ENCODE measurements at places on chromosomes 5 and 9. TPM values are rescaled to one million over a fixed set of nuclear protein-coding genes. Genes with fewer than 3 reads are reported as not detected.

DNA sequence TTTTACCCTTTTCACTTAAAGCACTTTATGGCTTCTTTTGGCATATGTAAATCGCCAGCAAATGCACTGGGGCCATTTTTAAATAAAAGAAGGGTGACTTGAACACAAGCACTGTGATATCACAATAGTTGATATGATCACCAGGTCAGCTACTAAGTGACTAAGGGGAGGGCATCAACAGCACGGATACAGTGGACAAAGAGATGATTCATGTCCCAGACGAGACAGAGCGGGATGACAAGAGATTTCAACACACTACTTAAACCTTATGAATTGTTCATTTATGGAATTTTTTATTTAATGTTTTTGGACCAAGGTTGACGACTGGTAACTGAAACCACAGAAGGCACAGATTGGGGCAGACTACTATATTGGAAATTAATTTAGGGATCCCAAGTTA lies 54.1 kb downstream of the RORB start:
- DNase-seq: no peak

GRCh38 chr5:88836195-88836838 lies 46.7 kb downstream of the MEF2C start:
- no peak for DNase-seq

DNA sequence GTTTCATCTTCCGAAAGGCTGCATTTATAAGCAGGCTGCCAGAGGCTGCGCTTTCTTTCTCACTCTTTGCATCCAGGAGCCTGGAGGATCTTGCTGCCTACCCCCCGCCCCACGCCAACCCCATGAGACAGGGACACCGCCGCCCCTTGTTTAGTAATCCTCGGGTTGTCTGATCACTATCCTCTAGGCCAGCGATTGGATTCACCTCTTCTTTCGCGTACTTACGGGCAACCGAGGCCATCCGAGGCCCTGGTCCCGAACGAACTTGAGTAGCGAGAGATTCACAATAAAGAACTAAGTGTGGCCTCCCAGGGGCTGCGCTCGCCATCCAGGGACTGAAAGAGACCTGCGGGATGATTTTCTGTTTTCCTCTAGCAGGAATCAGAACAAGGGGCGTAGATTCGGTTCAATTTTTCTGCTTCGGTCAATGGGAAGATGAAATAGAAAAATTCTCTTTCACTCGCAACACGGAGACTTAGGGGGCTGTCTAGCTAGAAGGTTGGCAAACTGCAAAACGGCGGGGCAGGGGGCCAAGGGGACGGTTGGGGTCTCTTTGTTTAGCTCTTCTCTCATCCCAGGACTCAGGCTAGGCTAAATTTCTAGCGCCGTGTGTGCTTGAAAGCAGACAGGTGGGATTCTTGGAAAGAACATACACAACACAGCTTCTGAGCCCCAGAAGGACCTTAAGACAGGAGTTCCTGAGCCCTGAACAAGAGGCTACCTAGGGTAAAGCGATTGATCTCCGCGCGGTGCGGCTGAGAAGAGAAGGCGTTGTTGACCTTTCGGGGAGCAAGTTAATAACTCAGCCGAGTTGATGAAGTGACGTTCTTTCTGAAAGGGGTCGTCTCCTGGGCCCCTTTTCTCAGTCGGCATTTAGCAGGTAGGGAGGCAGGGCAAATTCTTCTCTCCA lies 5.8 kb upstream of the ISL1 start:
- no peak for DNase-seq

GRCh38 chr9:136753371-136754058 lies 4.5 kb downstream of the LCN8 start:
- DNase-seq: no peak

DNA sequence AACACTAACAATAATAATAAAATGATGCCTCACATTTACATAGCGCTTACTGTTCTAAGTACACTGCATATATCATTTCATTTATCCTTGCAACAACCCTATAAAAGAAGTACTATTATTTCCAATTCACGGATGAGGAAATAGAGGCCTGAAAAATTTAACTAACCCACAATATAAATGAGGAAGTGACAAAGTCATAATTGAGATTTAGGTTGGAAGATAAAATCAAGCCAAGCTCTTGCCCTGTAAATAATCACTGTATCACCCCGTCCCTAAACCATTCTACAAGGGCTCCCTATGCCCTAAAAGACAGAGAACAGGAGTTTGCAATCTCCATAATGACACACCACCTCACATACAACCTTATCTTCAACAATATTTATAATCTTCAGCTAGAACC lies 49.6 kb downstream of the STRBP start:
- DNase-seq: no peak

DNA sequence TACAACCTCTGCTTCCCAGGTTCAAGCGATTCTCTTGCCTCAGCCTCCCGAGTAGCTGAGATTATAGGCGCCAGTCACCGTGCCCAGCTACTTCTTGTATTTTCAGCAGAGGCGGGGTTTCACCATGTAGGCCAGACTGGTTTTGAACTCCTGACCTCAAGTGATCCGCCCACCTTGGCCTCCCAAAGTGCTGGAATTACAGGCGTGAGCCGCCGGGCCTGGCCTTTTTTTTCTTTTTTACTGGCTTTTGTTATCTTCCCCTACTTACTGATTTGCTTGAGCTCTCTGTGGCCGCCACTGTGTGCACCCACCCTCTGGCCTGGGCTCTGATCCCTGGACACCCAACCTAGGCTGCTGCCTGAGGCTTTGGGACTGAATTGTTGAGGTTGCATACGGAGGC lies 60.3 kb downstream of the ANKRD33B start:
- no peak for DNase-seq

- DNase-seq: no peak
Measured at GRCh38 chr9:122356627-122357026, 14.2 kb upstream of the PTGS1 start.

RNF183 gene
- 0.67 TPM for polyA plus RNA-seq

FABP6 gene
- polyA plus RNA-seq: 0.40 TPM

DNA sequence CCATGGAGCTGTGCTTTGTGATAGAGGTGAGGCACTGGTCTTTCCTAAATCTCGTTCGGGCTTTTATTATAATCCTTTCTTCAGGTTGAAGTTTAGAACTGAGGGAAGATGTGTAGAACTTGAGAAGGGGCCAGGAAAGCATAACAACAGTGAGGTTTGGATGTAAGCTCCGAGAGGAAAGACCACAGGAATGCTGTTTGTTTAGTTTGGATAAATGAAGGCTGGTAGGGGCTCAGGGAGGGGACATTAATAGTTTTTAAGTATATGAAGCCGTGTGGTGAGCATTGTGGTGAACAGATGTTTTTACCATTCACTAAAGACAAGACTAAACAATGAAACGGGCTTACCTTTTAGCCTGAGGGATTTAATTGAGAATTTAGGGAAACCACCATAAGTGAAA lies 130.8 kb downstream of the ARHGAP26 start:
- no peak for DNase-seq

DNA sequence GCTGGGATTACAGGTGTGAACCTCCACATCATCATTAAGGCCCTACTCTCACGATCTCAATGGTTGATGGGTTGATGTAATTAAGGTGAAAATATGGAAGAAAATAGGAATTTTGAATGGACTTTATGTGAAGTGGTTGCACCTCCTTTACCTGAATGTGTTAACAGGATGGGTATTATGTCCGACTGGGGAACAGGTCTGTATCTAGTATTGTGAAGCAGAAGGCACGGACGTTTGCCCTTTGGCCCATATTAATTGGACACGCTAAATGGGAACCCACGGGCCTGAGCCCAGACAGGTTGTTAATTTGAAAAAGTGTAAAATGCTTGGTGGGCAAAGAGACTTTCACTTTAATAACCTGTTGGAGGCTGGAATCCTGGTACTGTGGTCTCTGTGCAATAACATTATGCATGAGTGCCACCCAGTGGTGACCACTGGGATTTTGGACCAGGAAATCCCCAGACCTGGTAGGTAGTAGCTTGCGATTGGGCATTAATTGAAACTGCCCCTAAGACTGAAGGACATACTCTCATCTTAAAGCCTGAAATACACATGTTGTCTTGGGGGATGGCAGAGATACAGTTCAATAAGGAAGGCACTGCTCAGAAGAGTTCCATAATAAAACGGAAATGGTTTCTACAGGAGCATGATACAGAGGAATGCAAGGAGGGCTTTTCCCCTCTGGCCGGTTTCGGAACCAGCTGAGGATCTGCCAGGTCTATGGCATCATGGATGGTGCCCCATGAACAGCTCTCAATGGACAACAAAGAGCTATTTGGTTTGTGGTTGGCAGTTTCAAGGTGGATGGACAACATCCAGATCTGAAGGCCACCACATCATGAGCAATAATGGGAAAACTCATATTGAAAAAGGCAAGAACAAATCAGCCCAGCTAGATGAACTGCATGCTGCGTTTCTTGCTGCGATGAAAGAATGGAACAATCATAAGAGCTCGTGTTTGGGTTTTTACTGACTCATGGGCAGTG lies 26.2 kb upstream of the BICD2 start:
- peak; percentile 72 for DNase-seq

GLRA1 gene
- not detected for polyA plus RNA-seq

SSBP2 gene
- polyA plus RNA-seq: 96.2 TPM

DNA sequence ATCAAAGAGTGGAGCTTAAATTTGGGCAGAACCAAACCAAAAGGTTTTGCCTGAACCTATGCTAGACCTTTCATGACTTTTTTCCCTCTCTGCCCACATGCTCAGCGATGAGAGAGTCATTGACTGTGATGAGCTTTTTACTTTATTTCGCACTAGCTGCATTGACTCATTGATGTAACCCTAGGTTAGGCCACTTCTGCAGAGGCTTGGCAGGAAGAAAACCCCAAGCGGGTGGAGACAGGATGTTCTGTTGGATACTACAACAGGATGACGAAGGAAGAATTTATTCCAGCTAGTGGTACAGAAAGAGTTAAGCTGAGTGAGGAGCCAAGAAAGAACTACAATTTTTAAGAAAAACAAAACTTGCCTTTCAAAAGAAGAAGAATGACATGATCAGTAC lies 18.4 kb downstream of the AGXT2 start:
- no peak for DNase-seq

DNA sequence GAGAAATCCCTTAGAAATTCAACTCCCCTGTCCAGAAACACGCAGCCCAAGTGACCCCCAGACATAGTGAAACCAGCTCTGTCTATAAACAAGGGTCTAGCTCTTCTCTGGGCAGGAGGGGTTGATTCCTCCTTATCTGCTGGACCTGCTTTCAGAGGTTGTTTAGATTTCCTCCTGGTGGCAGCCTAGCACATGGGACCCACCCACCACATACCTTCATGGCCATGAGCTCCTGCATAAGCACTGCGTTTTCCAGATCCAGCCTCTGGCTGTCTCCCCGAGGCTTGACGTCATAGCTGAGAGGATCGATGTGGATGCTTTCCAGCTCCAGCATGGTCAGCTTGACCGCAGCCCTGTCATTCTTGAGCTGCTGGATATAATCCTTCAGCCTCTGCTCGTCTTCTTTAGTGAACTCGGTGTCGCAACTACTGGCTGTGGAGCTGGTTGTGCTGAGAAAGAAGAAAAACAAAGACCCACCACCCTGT lies 77.0 kb downstream of the DCP2 start:
- no peak for DNase-seq

DNA sequence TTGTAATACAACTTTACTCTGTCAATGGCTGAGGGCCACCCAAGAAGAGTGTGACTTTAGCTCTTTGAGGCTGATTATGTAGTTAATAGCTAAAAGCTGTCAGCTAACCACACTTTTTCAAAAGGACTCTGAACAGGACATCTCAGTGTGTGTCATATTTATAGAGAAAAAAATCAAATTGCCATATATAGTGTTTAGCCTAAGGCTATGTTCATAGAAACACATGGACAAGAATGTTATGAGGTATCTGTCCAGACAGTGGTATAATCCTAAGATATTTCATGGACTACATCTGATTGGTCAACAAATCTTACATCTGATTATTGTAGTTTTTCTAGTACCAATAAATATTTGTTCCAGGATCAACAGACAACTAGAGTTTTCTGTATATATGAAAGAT lies 42.1 kb upstream of the CDH18 start:
- DNase-seq: no peak

- no peak for DNase-seq
Measured at GRCh38 chr9:99359336-99359735, 137.3 kb downstream of the SEC61B start.

OLFM1 gene
- 16.1 TPM for polyA plus RNA-seq

DNA sequence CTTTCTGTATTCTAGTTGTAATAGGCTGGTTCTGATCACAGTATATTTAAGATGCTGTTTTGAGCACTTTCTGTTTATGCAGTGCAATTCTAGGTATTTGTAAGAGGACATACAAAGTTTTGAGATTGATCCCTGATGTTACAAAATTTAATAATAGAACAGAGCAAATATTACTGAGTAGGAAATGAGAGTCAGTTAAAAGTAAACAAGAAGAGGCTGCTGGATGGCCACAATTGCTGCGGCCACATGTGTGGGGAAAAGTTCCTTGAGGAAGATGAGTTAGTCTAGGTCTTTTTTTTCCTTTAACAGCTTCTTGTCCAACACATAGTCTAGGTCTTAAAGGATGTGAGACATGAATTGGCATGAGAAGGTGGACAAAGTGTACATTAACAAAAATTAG lies 11.3 kb downstream of the EHMT1 start:
- no peak for DNase-seq
